ENCODE measurements at places on chromosomes 11 and 22.

DNA sequence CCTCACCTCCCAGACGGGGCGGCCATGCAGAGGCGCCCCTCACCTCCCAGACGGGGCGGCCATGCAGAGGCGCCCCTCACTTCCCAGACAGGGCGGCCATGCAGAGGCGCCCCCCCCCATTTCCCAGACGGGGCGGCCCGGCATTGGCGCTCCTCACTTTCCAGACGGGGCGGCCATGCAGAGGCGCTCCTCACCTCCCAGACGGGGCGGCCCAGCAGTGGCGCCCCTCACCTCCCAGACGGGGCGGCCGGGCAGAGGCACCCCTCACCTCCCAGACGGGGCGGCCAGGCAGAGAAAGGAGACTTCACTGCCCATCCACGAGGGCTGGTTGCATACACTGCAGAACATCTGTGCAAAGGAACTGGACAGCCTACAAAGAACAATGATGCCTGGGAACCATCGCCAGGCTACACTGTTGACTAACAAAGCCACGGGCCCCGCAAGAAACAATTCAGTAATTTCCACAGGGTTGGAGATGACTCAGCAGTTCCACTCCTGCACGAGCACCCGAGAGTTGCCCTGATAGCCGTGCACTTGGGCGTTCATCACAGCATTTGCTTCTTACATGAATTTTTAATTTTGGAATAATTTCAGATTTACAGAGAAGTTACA lies 58.7 kb downstream of the CTTN start:
- no peak for DNase-seq

GRCh38 chr22:21866833-21867527 lies 465 bp downstream of the MAPK1 start:
- no peak for DNase-seq

- DNase-seq, result no peak
These were observed 943 bp downstream of the DUSP8 start for GRCh38 chr11:1570896-1571759.

GRCh38 chr11:9254416-9254815 lies 10.7 kb downstream of the DENND5A start:
- no peak for DNase-seq

DNA sequence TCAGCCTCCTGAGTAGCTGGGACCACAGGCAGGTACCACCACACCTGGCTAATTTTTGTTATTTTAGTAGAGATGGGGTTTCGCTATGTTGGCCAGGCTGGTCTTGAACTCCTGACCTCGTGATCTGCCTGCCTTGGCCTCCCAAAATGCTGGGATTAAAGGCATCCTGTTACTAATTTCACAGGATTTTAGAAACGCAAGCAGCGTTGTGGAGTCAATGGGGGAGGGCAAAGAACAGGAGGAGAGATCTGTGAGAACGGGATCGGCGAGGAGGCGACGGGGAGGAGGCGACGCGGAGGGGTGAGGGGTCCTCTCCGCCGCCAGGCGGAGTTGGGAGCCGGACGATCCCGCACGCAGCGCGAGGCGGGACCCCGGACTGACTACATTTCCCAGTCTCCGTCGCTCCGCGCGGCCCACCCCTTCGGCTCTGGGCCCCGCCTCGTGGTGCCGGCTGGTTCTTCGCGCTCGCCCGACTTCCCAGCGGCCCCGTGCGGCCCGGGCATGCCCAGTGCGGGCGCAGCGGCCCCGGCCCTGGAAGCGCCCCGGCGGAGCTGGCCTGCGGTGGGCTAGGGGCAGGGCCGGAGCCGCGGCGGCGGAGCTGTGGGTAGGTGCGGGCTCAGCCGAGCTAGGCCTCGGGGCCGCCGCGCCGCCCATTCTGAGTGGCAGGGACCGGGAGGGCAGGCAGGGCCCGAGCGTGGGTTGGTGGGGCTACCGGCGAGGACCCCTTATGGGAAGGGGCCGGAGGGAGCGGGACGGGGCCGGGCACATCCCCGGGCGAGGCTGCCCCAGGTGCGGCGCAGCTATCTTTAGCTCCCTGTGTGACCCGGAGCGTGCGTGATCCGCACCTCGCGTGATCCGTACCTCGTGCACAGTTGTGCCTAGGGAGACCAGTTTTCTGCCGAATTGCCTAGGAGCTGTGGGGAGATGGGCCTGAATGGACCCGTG lies at the start of gene EI24:
Gene EI24 (plus strand): TSS at position 508 of the 945 bp plus-strand sequence. CDS start 3,051 bp downstream, outside the sequence.
- DNase-seq, result peak; percentile 93

- DNase-seq, result peak; percentile 20
These were observed 40.8 kb downstream of the TBC1D22A start for GRCh38 chr22:46803031-46803880.

GRCh38 chr11:69910519-69911309 lies 91.5 kb upstream of the FGF3 start:
- DNase-seq, result no peak

GRCh38 chr11:1882265-1883238 lies 9.1 kb downstream of the PRR33 start:
- DNase-seq, result peak; percentile 64

Measured in HT1080 (cell line).